NCI-H2081 treated with DMSO at 0.1 percent for 48 hours (cell line): ENCODE measurements at places on chromosomes 2 and 18.

- DNase-seq = no peak
Observed at GRCh38 chr2:125398738-125399524, 1257.0 kb upstream of the GYPC start.

DNA sequence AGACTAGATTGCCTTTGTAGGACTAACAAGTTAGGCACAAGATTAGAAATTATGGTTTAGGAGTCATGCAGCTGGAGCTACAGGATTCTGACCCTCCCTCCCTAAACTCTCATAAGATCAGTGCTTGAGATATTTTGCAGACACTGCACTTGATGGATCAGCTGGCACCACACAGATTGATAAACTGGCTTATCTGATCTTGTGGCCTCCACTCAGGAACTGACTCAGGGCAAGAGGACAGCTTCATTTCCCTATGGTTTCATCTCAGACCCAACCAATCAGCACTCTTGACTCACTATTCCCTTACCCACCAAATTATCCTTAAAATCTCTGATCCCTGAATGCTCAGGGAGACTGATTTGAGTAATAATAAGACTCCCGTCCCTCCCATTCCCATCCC is 152.3 kb downstream of the DIS3L2 start:
- no peak for DNase-seq

DNA sequence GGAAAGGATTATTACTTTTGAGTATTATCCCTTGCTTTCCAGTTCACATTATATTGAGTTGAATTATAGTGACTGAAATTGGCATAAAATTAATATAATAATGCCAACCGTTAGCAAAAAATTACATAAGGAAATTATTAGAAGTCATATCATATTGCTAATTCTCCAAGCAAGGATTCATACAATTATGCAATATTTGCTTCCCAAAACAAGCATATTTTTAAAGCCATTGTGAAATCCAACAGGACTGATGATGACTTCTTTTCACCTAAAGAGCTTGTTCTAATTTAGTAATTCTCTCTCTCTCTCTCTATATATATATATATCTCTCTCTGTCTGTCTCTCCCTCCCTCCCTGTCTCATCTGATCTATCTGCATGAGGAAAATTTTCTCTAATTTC is 283.5 kb downstream of the DSEL start:
- DNase-seq = no peak

- DNase-seq = no peak
Observed at GRCh38 chr2:12795851-12796250, 79.1 kb downstream of the TRIB2 start.

DNA sequence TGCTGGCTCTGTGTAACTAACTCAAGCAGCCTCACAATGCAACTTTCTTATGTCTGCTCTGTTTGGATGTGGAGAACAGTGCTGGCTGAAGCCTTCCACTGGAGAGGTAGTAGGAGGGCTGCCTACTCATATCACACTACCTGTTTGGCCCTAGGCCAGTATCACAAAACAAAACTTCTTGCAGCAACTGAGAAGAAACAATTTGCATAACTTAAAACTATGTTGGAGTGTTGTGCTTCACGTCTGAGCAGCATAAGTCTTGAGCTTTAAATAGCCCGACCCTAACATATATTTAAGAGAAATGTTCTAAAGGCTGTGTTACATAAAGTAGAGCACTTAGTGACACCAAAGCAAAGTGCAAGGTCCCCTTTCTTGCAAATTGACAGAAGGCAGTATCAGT is 204.9 kb upstream of the ACVR2A start:
- no peak for DNase-seq

- no peak for DNase-seq
Observed at GRCh38 chr2:24739354-24740025, 53.7 kb downstream of the PTRHD1 start.

DNA sequence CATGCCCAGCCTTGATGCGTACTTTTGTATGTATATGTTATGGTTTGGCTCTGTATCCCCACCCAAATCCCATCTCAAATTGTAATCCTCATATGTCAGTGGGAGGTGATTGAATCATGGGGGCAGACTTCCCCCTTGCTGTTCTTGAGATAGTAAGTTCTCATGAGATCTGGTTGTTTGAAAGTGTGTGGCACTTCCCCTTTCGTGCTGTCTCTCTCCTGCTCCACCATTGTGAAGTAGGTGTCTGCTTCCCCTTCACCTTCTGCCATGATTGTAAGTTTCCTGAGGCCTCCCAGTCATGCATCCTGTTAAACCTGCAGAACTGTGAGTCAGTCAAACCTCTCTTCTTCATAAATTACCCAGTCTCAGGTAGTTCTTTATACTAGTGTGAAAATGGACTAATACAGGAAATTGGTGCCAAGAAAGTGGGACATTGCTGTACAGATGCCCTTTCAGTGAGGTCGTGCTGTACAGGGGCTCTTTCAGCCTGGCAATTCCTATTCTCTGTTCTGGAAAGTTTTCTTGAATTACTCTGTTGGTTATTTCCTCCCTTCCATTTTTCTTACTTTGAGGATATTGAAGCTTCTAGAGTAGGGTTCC is 38.2 kb downstream of the KCMF1 start:
- no peak for DNase-seq

- DNase-seq = no peak
Observed at GRCh38 chr2:43210467-43211303, 15.7 kb downstream of the ZFP36L2 start.

GRCh38 chr18:76905821-76906220 is 83.5 kb downstream of the ZNF236 start:
- no peak for DNase-seq

- DNase-seq = no peak
Observed at GRCh38 chr2:174025271-174026121, 60.3 kb upstream of the SP3 start.

- no peak for DNase-seq
Observed at GRCh38 chr2:127024769-127025358, 82.1 kb downstream of the BIN1 start.

DNA sequence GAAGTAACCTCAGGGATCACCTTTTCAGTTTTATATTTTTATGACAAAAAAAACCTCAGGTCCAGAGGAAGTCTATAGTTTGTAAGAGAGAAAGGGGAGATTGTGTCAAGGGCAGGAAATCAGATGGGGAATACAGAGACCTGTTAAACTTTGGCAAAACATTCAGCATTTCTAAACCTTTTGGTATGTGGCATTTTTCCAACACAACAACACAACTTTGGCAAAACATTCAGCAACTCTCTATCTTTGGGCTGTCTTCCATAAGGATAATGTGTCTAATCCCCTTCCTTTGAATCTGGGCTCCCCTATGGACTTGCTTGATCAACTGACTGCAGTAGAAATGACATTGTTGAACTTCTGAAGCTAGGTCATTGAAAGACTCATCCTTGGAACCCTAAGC is 220.6 kb upstream of the CCDC68 start:
- DNase-seq = no peak

GRCh38 chr2:230416061-230416721 is at the start of gene SP100:
TSS of gene SP100 (plus strand) at chr2:230416201. CDS start at chr2:230416297, 96 bp downstream.
- no peak for DNase-seq

- no peak for DNase-seq
Observed at GRCh38 chr2:239393388-239393940, 7.4 kb downstream of the HDAC4 start.

- DNase-seq = no peak
Observed at GRCh38 chr18:46660957-46661749, 4.1 kb upstream of the LOXHD1 start.

GRCh38 chr18:55349685-55350084 is 238.3 kb downstream of the TCF4 start:
- DNase-seq = no peak

GRCh38 chr2:223048519-223048918 is 3.5 kb upstream of the KCNE4 start:
- no peak for DNase-seq

GRCh38 chr2:15158100-15158499 is 403.0 kb downstream of the NBAS start:
- DNase-seq = no peak

DNA sequence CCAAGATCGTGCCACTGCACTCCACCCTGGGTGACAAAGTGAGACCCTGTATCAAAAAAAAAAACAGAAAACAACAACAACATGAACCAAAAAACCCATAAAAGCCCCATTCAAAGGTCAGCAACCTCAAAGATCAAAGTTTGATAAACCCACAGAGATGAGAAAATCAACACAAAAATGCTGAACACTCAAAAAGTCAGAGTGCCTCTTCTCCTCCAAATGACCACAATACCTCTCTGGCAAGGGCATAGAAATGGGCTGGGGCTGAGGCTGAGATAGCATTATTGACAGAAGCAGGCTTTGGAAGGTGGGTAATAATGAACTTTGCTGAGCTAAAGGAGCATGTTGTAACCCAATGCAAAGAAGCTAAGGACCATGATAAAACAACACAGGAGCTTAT is 66.3 kb downstream of the FARP2 start:
- DNase-seq = no peak

DNA sequence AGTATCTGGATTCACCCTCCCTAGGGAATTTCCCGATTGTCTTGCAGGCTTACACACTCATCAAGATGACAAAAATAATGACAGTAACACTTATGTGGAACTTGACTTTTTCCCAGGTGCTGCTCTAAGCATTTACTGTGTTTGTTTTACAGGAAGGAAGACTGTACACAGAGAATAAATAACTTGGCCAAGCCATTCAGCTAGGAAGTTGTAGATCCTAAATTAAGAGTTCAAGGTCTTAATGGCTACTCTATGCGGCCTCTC is 549 bp upstream of the DPP4 start:
- DNase-seq = no peak

DNA sequence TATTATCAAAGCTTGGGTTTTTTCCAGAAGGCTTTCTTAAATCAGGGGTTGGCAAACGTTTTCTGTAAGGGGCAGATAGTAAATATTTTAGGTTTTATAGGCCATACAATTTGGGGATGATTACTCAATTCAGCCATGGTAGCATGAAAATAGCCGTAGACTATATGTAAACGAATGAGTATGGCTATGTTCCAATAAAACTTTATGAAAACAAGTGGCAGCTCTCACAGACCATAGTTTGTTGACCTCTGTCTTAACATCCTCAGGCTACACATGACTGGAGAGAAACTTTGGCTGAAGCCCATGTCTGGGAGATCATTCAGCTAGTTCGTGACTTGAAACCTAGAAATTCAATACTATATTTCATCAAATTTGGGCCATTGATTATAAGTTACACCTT is 30.2 kb downstream of the UGP2 start:
- DNase-seq = no peak
